ENCODE measurements at places on chromosomes 3 and 15. TPM values are rescaled to one million over a fixed set of nuclear protein-coding genes. Genes with fewer than 3 reads are reported as not detected.

SYNPR gene
- total RNA-seq, result not detected

C3orf85 gene
- total RNA-seq, result not detected

FSTL1 gene
- total RNA-seq, result 102 TPM

COLQ gene
- total RNA-seq, result 0.16 TPM

SAMMSON gene
- total RNA-seq, result not detected

TKT gene
- 768 TPM for total RNA-seq

MYL3 gene
- total RNA-seq, result not detected

All from hair follicular keratinocyte (primary cell).